ENCODE measurements at places on chromosomes 12 and 14.

GRCh38 chr14:51883232-51883631, 22.8 kb downstream of the GNG2 start:
- DNase-seq = no peak

GRCh38 chr12:38744041-38744440, 161.3 kb downstream of the CPNE8 start:
- DNase-seq = no peak

DNA sequence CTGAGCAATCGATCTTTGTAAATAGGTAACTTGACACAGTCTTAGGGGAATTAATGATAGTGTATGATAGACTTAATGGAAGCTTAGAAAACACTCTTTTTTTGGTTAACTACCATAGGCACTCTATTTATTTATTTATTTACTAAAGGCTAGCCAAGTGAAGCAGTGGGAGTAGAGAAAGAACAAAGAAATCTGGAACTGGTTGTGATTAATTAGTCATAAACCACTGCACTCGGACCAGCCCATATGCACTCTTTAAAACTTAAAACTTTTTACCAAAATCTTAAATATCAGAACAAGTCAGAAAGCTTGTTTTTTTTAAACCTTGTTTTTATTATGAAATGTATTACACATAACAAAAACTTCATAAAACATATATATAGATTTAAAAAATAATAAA, 49.5 kb upstream of the SRP54 start:
- DNase-seq = no peak

- DNase-seq = no peak
Measured at GRCh38 chr14:88933191-88933590, 108.7 kb downstream of the TTC8 start.

DNA sequence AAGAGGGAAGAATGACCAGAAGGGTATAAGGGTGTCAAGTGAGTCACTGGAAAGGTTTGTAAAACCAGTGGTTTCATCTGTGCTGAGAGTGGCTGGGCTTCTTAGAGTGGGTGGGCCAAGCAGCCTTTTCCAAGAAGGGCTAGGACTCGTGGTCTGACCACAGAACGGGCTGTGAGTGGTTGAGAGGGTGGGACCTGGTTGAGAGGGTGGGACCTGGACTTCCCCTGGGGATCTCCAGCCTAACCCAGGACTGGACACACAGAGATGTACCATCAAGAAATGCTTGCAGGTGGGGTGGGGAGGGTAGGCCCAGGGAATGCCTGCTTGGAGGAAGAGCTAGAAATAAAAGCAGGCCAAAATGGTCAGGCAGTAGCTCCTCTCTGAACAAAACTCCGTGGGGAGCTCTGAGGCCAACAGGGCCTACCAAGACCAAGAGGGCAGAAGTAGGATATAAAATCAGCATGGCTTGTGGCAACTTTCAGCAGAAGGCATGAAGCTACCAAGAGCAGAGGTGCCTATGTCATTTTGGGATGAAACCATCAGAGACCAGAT, 140.5 kb downstream of the FOXN3 start:
- peak; percentile 63 for DNase-seq

GRCh38 chr14:105355850-105356604, 41.5 kb downstream of the PACS2 start:
- no peak for DNase-seq

- no peak for DNase-seq
Measured at GRCh38 chr12:122949816-122950675, 16.2 kb downstream of the ABCB9 start.

DNA sequence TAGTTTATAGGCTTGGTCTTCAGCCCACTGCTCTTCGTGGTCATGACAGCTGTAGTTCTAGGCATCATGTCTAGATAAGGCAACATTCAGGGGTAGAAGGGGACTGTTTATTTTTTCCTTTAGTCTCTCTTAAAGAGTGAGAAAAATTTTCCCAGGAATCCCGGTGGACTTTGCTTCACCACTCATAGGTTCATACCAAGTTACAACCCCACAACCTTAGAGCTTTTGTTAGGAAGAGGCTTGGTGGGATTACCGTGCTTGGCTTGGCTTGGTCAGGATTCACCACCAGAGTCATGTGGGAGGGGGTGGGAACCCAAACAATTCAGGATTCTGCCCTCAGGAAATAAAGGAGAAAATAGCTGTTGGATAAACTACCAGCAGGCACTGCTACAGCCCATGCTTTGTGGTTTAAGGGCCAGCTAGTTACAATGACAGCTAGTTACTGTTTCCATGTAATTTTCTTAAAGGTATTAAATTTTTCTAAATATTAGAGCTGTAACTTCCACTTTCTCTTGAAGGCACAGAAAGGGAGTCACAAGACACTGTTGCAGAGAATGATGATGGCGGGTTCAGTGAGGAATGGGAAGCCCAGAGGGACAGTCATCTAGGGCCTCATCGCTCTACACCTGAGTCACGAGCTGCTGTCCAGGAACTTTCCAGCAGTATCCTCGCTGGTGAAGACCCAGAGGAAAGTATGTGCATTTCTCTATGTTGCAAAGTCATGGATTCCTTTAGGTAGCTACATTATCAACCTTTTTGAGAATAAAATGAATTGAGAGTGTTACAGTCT, 25.9 kb upstream of the PAPLN start:
- no peak for DNase-seq

- DNase-seq = no peak
Measured at GRCh38 chr14:71060825-71061455, 153.7 kb downstream of the PCNX1 start.

GRCh38 chr14:93794756-93795155, 6.5 kb upstream of the PRIMA1 start:
- DNase-seq = no peak

DNA sequence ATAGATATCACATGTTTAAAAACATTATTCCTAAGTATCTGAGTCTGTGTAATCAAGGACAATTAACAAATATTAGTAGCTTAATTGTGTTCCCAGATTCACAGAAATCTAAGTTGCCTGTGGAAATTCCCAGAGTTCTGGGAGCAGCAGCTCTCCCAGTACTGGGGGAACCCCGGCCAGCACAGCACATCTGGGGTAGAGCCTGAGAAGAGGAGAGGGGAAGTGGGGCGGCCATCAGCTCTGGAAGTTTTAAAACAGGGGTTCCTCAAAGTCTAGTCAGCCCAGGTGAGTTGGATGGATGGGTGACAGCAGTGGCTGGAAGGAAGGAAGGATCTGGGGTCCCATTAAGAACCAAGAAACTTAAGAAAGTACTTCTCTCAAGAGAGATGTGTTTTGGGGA, 24.6 kb downstream of the PRICKLE1 start:
- DNase-seq = no peak

- DNase-seq = no peak
Measured at GRCh38 chr12:3600039-3600720, 109.2 kb downstream of the PRMT8 start.

DNA sequence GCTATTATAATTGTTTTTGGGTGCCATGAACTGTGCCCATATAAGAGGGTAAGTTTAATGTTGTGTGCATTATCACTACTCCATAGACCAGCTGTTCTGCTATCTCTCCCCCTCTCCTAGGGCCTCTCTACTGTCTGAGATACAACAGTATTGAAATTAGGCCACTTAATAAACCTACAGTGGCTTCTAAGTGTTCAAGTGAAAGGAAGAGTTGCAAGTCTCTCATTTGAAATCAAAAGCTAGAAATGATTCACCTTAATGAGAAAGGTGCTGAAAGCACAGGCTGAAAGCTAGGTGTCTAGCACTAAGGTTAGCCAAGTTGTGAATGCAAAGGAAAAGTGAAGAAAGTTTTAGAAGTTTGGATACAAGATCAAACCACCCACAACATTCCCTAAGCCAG, 168.0 kb downstream of the SLC16A7 start:
- no peak for DNase-seq

GRCh38 chr12:19404242-19404880, 34.9 kb upstream of the AEBP2 start:
- no peak for DNase-seq

DNA sequence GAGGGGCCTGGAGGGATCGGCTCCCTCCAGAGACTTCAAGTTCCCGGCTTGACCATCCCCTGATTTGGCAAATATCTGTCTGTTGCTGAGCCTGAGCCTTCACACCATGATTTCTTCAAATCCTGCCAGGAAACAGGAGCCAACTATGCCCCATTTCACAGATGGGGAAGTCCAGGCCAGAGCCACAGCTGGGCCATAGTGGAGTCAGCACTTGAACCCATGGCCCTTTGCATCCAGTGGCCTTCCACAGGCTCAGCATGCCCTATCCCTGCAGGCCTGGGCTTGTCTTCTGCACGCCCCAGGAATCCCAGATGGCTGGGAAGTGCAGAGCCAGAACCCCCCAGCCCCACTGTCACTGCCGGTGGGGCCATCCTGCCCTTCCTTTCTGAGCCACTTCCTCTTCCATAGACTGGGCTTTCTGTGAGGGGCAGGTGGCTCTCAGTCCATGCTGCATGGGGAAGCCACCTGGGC, 44.9 kb downstream of the CYP46A1 start:
- no peak for DNase-seq

GRCh38 chr12:82149045-82149444, 209.1 kb downstream of the CCDC59 start:
- DNase-seq = no peak

- DNase-seq = no peak
Measured at GRCh38 chr12:131832321-131833231, 4.4 kb downstream of the MMP17 start.

DNA sequence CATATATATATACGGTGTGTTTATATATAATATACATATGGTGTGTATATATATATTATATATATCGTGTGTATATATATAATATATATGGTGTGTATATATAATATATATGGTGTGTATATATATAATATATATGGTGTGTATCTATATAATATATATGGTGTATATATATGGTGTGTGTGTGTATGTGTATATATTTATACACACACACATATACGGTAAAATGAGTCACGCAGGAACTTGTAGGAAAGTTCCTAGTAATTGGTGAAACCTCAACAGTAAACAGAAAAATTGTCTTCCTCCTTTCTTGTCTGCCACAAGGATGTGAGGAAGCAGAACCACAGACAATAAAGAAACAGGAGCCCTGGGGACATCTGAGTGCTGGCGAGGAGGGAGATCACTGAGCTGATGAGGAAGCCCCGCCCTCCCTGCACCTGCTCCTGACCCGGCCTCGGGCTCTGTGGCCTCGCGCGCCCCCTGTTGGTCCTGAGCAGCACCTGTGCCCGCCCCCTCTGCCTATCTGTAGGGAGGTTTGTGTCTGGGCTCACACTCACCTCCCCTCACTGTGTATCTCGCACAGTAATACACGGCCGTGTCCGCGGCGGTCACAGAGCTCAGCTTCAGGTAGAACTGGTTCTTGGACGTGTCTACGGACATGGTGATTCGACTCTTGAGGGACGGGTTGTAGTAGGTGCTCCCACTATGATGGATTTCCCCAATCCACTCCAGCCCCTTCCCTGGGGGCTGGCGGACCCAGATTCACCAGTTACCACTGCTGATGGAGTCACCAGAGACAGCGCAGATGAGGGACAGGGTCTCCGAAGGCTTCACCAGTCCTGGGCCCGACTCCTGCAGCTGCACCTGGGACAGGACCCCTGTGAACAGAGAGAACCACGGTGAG, 1079.4 kb downstream of the TMEM121 start:
- no peak for DNase-seq

GRCh38 chr14:21043974-21044618, 1.9 kb downstream of the RNASE7 start:
- no peak for DNase-seq

DNA sequence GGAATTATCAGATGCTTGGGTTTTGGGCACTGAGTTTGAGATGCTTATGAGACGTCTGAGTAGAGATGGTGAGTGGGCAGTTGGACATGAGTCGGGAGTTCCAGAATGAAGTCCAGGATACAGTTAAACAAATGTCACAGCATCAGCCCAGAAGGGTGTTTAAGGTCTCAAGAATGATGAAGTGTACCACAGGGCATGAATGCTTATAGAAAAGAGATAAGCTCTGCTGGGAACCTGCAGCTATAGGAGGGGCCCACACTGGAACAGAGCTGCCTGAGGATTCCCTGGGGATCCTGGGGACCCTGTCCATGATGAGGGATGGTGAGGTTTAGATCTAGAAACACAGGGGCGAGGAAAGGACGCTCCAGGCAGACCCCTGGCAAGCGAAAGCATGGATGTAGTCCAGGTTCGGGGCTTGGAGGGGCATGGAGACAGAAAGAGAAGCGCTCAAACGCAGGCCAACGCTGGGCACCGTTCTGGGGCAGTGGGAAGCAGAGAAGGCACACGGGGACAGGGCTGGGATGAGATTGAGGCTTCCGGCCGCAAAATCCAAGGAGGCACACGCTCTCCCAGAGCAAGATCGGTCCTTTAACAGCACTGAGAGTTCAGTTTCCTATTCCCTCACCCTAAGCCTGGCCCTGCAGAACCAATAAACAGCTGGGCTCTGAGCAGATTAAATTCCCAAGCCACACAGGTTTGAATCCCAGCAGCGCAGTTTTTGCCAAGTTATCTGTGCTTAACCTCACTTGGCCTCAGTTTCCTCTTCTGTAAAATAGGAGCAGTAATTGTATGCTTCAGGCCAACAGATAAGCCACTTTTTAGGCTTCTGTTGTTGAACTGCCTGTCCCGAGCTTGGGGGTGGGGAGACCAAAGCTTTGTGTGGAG, 52.9 kb downstream of the EID3 start:
- DNase-seq = no peak

- peak; percentile 90 for DNase-seq
Measured at GRCh38 chr14:76918782-76919394, 92.7 kb downstream of the LRRC74A start.

- DNase-seq = no peak
Measured at GRCh38 chr14:100290607-100291304, 15.5 kb downstream of the SLC25A29 start.

DNA sequence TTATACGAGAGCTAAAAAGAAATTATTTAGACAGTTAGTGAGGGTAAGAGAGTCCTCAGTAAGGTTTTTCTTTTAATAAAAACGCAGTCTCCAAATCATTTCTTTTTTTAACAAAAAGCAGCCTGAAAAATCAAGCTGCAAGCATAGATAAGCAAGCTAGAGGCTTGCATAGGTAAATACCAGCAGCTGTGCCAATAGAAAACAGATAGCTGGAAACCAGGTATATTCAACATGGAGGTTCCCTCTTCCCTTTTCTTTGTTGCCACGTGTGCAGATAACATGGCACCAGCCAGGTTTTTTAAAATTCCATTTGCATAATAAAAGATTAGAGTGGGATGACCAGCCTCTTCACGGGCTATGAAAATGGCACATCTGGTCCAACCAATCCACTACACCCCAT, 6.1 kb upstream of the PRKAB1 start:
- no peak for DNase-seq

DNA sequence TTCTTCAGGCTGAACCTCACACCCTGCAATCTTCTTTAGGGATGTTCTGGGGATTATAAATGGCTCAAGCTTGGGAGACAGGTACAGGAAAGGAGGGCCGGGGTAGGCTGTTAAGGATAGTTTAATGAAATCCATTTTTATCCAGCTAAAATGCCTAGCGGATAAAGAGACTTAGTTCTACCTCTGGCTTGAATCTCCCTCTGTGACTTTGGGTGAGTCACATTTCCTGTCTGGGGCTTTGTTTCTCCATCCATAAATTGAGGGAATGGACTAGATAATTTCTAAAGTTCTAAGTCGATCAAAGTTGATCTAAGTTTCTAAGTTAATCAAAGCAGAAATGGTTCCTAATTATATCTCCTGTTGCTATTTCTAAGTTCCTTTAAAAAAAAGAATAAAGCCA, 319.6 kb upstream of the E2F7 start:
- DNase-seq = no peak

- DNase-seq = no peak
Measured at GRCh38 chr12:32515137-32515873, 115.9 kb downstream of the FGD4 start.
